ENCODE measurements at places on chromosomes 1 and 21.

DNA sequence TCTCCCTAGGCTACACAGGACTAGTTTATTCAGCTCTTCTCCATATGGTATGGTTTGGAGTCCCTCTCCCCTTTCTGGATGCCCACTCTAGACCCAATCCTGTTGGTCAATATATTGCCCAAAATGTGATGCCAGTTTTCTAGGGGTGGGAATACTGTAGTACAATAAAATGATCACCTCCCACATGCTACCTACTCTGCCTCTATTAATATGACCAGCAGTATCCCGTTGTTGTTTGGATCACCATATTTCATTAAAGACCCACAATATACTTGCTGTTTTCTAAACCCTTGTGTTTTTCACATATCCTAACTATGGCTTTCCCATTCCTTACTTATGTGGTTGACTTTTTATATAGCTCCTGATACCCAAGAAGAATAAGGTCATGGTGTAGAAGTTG is 95.9 kb upstream of the IGSF21 start:
- no peak for DNase-seq

DNA sequence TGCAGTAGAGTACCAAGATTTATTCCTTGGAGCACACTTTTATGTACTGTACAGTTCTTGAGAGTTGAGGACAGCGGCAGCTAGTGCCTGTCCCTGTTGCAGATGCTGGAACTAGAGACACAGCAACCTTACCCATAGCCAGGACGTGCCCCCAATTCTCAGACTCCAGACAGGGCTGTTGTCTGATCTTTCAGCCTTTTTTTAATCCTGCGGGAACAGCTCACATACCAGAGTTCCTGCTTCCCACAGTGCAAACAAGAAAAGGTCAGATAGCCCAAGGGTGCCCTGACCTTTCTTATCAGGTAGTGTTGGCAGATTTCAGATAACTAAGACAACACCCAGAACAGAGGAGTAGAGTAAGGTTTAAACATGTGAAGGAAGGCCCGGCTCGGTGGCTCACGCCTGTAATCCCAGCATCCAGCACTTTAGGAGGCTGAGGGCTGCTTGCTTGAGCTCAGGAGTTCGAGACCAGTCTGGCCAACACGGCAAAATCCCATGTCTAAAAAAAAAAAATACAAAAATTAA is 78.5 kb downstream of the DOP1B start:
- DNase-seq, result no peak

GRCh38 chr1:223161321-223161720 is 18.3 kb upstream of the TLR5 start:
- DNase-seq, result no peak

- no peak for DNase-seq
These were observed 16.4 kb upstream of the IL22RA1 start for GRCh38 chr1:24159366-24159765.

DNA sequence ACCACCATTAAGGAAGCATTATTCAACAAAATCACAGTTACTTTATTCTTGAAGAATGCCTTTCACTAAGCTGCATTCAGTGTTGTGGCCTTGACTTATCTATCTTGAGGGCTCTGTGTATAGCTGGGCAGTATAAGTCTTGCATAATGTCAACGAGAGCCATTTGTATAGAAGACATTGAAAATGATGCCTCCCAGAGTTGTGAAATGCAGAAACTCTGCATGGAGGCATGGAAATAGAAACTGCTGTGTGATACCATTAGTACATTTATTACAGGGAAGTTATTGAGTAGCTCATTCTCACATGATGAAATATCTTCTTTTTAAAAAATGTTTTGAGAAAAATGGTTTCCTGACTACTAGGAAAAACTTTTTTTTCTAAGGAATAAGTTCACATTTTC is 111.4 kb upstream of the SNX7 start:
- DNase-seq, result no peak

DNA sequence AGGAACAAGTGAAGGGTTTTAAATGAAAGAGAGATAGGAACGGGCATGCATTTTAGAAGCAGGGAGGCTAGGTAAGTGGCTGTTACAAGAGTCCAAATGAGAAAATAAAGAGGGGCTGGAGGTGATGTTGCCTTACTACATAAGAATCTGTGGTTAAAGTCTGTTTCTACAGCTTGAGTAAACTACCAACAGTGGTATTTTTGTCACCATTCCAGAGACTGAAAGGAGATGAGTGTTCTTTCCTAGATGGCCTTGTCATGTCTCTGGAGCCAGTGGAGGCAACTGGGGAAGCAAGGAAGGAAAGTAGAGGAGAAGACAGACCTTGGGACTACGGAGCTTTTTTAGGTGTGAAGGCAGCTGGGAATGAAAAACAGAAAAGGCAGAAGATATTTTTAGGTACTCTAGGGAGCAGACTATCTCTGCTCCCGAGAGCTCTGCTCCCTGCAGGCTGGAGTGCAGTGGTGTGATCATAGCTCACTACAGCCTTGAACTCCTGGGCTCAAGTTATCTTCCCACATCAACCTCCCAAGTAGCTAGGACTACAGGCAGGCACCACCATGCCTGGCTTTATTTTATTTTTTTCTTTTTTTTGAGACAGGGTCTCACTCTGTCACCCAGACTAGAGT is 12.2 kb downstream of the HDAC1 start:
- DNase-seq, result peak; percentile 58

GRCh38 chr21:37232274-37233018 is 34.7 kb downstream of the VPS26C start:
- DNase-seq, result no peak

- no peak for DNase-seq
These were observed 13.8 kb downstream of the RXRG start for GRCh38 chr1:165431079-165431478.

DNA sequence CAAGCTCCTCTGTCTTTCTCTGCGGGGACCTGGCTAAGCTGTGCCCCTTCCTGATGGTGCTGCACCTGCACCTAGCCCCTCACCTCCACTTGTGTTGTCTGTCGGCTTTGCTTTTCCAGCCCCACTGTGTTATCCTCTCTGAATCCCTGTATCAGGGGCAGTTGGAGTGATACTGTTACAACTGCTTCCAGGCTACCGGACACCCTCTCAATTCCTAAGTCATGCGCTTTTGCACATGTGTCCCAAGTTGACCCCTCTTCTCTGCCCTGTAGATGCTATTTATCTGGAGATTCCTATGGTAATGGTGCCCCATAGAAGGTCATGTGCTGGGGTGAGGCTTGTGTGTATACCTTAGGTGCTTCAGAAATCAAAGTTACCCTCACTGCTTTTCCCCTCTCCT is 58.9 kb downstream of the TBCE start:
- DNase-seq, result no peak

- no peak for DNase-seq
These were observed 56.6 kb downstream of the PLXNA2 start for GRCh38 chr1:208187499-208188041.

DNA sequence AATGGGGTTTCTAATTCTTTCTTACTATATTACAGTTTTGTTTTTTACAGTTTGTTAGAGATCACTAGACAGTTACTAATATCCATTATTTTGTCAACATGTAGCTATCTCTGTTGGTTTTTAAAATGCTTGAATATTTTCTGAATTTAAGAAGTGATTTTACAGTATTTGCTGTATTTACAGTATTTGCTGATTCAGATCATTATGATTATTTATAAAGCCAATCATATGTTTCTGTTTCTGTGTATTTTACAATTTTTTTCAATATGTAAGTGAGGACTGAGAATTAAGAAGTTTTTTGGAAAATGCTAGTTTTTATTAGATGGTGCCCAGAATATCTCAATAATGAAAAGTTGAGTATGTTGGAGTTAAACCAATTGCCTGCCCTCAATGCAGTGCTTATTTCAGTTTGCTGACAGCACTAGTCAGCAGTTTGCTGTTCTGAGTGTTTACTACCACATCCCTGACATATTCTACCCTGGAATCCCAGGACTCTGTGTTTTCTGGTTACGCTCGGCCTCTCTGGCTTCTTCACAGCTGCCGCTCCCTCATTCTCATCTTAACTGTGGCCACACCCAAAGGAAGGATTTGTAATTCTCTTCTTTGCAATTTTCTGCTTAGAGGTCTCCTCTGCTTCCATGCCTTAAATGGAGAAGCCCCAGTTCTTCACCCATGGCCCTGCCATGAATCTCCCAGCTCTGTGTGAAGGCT is 68.0 kb upstream of the BACH1 start:
- DNase-seq, result peak; percentile 64

DNA sequence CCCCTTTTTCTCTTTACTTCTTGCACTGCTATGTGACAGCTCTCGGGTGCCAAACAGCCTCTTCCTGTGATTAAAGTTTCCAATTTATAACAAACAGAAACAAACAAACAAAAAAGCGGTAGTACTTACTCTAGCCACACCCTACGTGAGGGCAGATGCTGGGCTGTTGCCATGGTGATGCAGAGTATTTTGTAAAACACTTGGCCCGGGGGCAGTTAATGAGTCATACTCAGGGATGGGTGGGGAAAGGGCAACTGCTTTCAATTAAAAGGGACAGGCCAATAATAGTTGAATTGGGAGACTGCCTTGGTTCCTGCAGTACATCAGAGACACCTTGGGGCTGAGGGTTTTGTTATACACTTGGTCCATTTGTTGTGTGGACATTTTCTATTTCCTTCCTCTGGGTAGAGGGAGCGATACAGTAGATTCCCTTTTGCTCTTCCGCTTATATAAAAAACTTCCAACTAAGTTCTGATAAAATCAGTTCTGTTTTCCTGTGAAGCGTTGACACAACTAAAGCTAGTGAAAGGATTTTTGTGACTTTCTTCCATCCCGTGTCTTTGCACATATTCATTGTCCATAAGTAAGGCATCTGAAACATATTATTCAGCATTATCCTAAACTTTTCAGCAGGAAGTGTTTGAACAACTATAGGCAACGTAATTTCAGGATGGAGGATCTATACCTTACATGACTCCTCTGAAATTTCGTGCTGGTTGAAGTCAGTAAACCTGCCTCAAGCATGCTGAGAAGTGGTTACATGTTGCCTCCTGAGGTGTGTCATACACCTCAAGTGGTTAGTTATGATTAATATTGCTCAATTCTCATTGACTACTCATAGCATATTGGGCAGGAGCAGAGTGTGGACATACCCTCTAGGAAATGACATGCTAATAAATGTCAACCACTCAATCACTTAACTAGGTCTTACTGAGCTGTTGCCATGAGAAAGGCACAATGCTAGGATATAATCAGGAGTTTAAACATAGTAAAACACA is 36.7 kb upstream of the THEM4 start:
- DNase-seq, result peak; percentile 97
